ENCODE measurements at places on chromosomes 11 and 22.

GRCh38 chr11:101444164-101444563 lies 139.6 kb downstream of the TRPC6 start:
- no peak for DNase-seq

GRCh38 chr11:95459291-95460042 lies 228.5 kb upstream of the SESN3 start:
- no peak for DNase-seq

DNA sequence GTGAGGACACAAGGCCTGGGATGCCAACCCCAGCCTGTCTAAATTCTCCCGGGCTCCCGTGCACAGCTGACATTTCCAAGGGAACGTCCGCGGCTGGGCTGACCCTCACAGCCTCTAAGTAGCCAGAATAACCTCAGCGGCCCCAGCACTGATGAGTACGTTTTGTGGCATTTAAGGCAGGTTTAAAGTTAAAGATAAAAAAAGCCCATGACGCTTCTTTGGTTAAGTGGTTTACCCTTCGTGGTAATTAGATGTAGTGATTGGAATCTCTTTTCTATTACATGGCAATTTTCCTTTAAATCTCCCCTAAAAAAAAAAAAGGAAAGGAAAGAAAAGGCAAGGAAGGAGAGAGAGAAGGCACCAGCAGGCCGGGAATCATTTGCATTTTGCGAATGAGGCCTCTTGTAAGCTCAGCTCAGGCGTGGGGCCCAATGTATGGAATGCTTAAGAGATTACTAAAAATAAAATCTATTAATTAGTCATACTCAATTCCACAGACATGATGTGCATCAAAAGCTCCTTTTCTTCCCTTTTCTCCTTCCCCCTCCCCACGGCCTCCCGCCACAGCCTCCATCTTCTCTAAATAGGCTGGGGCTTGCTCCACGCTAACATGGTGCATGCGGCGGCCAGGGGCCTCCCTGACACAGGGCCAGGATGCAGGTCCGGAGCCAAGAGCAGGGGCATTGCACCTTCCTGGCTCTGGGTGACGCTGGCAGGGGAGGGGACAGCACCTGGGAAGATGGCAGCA lies 44.1 kb downstream of the MACROD1 start:
- no peak for DNase-seq

DNA sequence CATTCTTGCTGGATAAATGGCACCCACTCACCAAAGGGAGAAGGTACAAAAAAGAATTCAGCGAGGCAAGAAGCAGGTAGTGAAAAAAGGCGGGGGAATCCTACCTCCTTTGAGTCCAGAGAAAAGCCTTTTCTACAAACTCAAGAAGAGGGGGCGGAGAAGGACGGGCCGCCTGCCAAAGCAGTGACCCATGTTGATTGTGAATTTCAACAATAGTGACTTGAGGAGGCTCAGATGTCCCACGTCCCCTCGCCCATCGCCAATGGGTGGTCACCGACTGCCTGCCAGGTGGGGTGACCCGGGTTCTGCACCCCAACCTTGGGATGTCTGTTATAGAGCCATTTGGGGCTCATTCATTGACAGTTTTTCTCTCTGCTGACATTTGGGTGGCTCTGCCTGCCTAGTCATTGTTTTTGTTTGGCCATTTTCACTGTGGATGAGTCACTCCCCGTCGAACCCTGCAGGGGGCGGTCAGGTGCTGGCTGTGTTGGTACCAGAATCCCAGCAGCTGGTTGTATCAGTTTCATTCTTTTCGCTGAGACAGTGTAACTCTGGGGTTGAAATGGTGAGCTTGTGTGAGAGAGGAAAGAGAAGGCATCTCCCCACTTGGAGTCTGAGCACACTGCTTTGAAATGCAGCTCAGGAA lies 163.4 kb upstream of the NCAM1 start:
- DNase-seq, result peak; percentile 21

GRCh38 chr11:118156531-118157185 lies 4.0 kb upstream of the SCN4B start:
- no peak for DNase-seq

DNA sequence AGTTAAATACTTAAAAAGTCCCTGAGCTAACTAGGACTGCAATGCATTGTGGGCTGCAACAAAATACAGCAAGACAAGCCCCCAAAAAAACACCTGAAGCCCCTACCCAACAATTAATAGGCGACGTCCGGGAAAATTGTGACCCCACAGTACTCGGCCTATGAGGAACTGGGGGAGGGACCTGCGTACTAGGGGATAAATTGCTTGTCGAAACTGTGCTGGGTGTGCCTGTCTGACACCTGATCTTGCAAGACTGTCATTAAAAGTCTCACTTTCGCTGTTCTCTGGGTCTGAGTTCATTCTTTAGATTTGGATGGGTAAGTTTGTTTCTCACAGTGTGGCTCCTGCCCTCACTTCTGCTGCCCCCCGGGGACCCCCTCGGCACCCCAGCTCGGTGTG lies 15.2 kb downstream of the TANGO2 start:
- DNase-seq, result no peak

Data from activated naive CD4-positive, alpha-beta T cell treated with anti-CD3 and anti-CD28 coated beads, Interleukin-2, amount 50 U/mL, for 72 hours (primary cell).